ENCODE measurements at places on chromosomes 4 and X.

GRCh38 chr4:100056701-100057100 lies 106.6 kb upstream of the H2AZ1 start:
- DNase-seq, result no peak

DNA sequence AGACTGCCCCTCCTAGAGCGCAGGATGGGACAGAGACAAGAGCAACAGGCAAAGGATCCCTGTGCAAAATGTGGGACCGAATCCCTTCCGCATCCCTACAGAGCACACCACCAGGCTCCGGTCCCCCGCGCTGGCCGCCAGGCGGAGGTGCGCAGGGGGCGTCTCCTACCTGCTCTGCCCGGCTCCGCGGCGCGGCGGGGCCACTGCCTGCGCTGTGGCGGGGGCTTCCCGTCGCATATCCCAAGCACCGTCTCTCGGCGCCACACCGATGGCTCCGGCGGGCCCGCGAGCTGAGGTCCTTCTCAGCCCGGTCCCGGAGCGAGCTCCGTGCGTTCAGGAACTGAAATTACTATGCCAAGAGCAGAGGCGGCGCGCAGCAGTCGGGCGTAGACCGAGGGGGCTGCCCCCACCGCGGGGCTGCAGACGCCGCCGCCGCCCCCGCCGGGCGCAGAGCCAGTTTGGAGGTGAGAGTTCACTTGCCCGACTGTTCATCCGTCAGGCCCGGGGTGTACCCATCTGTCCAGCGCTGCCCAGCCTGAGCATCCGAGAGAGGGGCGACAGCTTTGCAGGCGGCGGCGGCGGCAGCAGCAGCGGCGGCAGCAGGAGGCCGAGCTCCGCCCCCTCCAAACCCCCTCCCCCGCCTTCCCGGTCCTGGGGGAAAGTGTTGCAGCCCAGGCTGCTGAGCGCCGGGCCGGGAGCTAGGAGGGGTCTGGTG lies at the start of gene GPRIN3:
TSS of gene GPRIN3 (minus strand) at position 355 of the 715 bp plus-strand sequence. CDS start 57,690 bp downstream, outside the sequence.
- peak; percentile 68 for DNase-seq

- DNase-seq, result no peak
Observed at GRCh38 chrX:72205706-72206105, 24.1 kb downstream of the PIN4 start.

- no peak for DNase-seq
Observed at GRCh38 chr4:52197306-52197705, 146.2 kb downstream of the SPATA18 start.

GRCh38 chrX:134885336-134886001 lies 105.3 kb upstream of the SMIM10 start:
- no peak for DNase-seq

- no peak for DNase-seq
Observed at GRCh38 chr4:184573701-184574100, 75.5 kb downstream of the CASP3 start.

GRCh38 chrX:135434258-135435138 lies 12.8 kb downstream of the SMIM10L2A start:
- DNase-seq, result no peak

- no peak for DNase-seq
Observed at GRCh38 chr4:184251670-184251980, 34.0 kb upstream of the ENPP6 start.

GRCh38 chr4:129583868-129584267 lies 487.9 kb downstream of the C4orf33 start:
- DNase-seq, result no peak

GRCh38 chrX:39823854-39824253 lies 273.9 kb downstream of the BCOR start:
- DNase-seq, result no peak

GRCh38 chr4:90093526-90093925 lies 33.7 kb upstream of the CCSER1 start:
- no peak for DNase-seq

GRCh38 chr4:78057135-78057599 lies at the start of gene FRAS1:
Gene FRAS1, plus strand, starts transcription at chr4:78057323. Its CDS starts 687 bp downstream, at chr4:78058010.
- DNase-seq, result no peak

DNA sequence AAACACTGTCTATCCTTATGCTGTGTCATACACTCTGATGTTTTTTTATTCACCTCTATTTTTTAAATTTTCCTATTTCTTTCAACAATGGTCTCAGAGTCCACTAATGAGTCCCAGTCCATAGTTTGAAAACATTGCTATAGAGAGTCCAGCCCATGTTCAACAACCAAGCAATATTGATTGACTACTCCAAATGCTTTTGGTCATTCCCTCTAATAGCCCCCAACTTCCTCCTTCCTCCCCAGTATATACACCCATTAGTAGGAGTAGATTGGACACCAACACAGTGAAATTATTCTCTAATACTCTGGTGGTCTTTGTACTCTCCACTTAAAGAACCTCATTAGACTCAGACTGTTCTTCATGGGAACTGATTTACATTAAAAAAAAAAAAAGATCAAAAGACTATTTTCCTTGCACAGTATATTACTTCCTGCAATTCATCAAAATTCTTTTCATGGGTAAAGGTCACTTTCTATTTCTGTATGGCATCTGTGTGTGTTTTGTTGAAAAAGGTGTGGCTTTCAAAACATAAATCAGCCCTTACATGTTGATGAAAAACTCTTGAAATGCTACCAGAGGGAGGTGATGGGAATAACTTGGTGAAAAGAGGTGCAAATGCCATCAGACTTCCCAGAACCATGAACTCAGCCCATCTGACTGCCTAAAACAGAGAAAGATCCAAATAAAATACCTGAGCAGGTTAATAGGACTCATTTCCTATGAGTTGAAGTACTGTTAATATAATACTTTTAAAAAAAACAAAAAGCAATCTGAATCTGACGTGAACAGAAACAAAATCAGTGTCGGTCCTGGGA lies 250.3 kb upstream of the KLF3 start:
- DNase-seq, result no peak

GRCh38 chrX:38891641-38892413 lies 90.6 kb downstream of the MID1IP1 start:
- no peak for DNase-seq

DNA sequence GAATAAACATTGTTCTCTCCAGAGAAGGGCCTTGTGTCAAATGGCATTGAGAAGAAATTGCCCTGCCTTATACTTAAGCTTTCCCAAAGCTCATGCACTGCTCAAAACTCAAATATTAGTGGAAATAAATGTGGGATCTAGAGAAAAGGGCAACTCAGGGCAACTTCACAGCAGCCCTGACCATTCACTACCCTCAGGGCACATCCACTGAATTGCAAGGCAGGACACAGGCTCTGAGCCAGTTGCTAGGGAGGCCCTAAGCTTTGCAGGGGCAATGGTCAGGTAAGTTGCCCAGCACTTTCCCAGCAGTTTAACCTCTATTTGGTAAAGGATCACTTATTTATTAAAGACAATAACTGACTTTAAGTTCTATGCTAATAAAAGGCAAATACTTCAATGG lies 255.3 kb upstream of the TEX13A start:
- no peak for DNase-seq

DNA sequence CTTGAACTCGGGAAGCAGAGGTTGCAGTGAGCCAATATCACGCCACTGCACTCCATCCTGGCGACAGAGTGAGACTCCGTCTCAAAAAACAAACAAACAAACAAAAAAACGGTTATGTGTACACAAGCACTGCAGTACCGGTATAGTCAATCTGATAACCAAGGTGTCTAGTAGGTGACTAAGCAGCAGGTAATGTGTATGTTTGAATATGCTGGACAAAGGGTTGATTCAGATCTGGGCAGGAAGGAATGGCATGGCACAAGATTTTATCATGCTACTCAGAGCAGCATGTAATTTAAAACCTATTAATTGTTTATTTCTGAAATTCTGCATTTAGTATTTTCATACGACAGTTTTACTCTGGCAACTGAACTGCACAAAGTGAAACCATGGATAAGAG lies 41.7 kb downstream of the MAGEC1 start:
- DNase-seq, result no peak

GRCh38 chr4:147479786-147480185 lies 1.1 kb upstream of the EDNRA start:
- no peak for DNase-seq

- no peak for DNase-seq
Observed at GRCh38 chr4:121277194-121278105, 103.4 kb downstream of the QRFPR start.

DNA sequence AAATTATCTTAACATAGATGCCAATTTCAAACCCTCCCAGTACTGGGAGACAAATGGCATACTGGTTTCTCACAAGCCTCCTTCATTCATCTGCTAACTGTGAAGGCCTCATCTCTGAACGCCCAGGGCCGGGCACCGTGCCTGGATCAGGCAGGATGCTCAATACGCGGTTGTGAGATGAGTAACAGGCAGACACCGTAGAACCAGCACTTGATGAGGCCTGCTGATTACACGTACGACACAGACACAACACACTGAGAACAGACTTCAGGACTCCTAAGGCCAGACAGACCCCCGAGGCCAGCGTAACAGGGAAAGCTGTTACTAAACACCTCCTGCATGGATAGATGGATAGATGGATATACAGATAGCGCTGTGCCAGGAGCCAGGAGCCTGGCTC lies 154.6 kb downstream of the AFAP1 start:
- no peak for DNase-seq

- no peak for DNase-seq
Observed at GRCh38 chrX:38352362-38352761, at the start of gene OTC. Gene OTC, plus strand, starts transcription at chrX:38352604. Its CDS starts 93 bp downstream, at chrX:38352697.

DNA sequence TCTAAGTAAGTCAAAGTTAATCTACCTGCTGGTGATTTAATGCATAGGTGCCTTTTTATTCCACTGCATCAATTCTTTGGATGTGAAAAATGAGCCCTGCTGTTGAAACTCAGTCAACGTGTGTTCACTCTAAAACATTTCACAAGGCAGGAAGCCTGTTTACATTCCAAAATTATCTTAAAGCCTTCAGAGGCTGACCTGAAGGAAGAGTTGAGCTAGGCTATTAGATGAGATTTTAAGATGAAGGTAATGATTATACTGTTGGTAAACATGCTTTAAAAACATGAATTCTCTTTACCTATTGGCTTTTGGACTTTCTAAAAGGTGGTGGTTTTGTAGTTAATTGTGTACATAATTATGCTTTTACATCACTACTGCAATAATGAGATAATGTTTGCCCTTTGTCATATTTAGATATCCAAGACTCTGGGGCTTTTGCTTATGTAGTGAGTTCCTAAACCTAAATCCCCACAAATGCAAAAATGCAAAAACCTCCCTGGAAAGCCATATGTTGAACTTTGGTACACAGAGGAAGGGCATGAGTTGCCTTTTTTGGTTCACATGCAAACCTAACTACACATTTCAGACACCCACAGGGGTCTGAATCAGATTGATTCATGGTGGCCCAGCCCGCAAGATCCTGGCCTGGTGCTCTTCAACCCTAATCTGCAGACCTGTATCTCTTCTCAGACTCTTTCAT lies 92.3 kb downstream of the KLHL8 start:
- DNase-seq, result no peak

DNA sequence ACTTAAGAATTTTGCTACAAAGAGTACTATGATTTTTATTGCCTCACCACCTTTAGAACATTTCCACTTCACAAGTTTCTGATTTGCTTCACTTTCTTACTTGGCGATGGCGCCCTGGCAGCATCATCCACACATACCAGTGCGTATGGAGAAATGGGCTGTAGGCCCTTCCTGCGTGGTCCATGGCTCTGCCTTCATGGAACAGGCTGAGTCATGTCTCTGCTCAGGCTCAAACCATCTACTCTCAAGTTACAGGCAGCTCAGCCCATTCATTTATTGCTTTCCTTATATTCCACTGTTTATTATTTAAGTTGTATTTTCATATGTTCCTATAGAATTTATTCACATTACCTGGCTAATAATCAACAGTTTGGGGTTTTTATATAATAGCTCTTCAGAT lies 21.1 kb downstream of the CASP3 start:
- no peak for DNase-seq

DNA sequence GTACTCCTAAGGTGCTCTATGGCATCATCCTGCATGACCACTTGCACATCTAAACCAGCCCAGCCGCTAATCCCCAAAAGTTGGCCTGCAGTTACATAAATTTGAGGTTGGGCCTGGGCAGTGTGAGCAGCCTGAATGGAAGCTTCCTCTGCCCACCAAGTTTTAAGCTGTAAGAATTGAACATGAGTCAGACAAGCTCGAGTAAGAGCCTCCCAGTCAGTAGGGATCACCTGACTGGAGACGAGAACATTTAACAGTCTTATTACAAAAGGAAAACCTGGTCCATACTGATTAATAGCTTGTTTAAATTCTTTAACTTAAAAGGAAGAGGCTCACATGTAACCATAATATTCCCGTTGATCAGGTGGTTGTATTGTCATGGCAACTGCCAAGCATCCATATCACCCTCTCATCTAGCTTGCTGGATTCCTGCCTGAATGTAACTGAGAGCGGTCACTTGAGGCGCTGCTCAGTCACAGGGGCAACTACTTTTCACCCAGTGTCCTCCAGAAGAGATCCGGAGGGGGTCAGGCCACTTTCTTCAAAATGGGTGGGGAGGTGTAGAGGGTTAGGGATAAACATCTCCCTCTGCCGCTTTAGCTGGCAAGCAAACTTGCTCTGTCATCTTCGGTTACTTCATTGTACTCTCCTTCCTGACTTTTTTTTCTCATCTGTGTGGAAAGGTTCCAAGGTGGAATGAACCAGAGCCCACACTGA lies 56.6 kb upstream of the WDR1 start:
- no peak for DNase-seq

- DNase-seq, result no peak
Observed at GRCh38 chr4:67020438-67020797, 524.9 kb downstream of the CENPC start.

GRCh38 chr4:154406018-154406795 lies 85.4 kb downstream of the DCHS2 start:
- DNase-seq, result no peak

DNA sequence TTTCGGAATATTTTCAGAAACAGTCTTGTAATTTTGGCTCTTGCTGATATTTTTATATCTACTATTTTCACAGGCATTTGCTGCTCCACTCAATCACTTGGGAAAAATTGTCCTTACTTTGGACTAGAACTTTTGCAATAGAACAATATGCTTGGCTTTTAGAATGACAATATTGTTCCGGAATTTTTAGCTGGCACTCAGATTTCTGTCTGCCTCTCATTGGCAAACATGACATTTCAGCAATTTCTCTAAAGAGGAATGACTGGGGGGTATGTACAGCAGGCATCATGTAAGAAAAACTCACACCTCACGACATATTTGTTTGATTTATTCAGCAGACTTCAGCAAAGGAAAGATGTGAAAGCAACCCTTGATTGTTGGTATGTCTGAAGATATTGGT lies 243.6 kb upstream of the GPRIN3 start:
- no peak for DNase-seq

DNA sequence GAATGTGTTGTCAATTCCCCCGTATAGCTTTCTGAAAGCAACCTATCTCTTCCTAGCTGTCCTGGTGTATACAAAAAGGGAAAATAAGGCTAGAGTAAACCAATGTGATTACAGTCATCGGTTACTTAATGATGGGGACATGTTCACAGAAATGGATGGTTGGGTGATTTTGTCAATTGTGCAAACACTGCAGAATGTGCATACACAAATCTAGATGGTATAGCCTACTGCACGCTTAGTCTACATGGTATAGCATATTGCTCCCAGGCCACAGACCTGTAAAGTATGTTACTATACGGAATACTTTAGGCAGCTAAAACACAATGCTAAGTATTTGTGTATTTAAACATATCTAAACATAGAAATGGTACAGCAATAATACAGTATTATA lies 5.1 kb downstream of the DTHD1 start:
- no peak for DNase-seq

GRCh38 chr4:73777612-73778011 lies 37.2 kb downstream of the CXCL8 start:
- no peak for DNase-seq
